ENCODE measurements at places on chromosomes 4 and X. TPM values are rescaled to one million over a fixed set of nuclear protein-coding genes. Genes with fewer than 3 reads are reported as not detected.
A peak's percentile ranks its signal among the peaks of the same experiment; 100 is the strongest.

SRPK3 gene
- 0.18 TPM for total RNA-seq

GRCh38 chr4:147965056-147965455, 233.2 kb downstream of the ARHGAP10 start:
- peaks cover 51% of the 10 kb centered on the region for H3K4me1 ChIP-seq
- H3K36me3 ChIP-seq = peaks cover 42% of the 10 kb centered on the region
- no peaks in the 10 kb centered on the region for H3K27me3 ChIP-seq
- H3K4me3 ChIP-seq = no peak overlapping the region

DNA sequence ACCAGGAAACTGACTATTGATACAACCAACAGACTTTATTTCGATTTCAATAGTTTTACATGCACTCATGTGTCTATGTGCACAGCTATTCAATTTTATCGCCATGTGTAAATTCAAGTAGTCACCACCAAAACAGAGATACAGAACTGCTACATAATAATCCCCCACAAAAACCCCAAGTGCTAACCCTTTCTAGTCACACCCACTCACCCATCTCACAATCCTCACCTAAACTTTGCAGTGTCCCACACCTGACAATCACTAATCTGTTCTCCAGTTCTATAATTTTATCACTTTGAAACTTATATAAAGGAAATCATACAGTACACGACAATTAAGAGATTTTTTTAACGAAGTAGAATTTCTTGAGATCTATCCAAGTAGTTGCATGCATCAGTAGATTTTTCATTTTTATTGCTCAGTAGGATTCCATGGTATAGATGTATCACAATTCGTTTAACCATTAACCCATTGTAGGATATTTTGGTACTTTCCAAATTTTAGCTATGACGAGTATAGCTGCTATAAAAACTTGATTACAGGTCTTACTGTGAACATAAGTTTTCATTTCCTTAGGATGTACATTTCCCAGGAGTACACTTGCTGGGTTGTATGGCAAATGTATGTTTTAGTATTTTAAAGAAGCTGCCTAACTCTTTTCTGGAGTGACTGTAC, 85.9 kb downstream of the CASK start:
- H3K4me3 ChIP-seq = no peak overlapping the region
- no peaks in the 10 kb centered on the region for H3K4me1 ChIP-seq
- DNase-seq = no peak

ABLIM2 gene
- total RNA-seq = 0.64 TPM

NCBP2L gene
- total RNA-seq = not detected

GRCh38 chr4:82833696-82834313, 35.2 kb upstream of the SCD5 start:
- H3K4me1 ChIP-seq = peaks cover 24% of the 10 kb centered on the region
- H3K27ac ChIP-seq = peak overlapping the region; percentile 72
- peaks cover 32% of the 10 kb centered on the region for H3K36me3 ChIP-seq
- H3K4me3 ChIP-seq = no peak overlapping the region
- H3K27me3 ChIP-seq = no peaks in the 10 kb centered on the region

SGMS2 gene
- total RNA-seq = 71.5 TPM

PAGE5 gene
- not detected for total RNA-seq

GLUD2 gene
- total RNA-seq = 0.42 TPM

FANCB gene
- 3.2 TPM for total RNA-seq
